ENCODE measurements at places on chromosomes 3 and 15.

- no peak for DNase-seq
Measured at GRCh38 chr3:114686621-114687020, 392.8 kb downstream of the TIGIT start.

DNA sequence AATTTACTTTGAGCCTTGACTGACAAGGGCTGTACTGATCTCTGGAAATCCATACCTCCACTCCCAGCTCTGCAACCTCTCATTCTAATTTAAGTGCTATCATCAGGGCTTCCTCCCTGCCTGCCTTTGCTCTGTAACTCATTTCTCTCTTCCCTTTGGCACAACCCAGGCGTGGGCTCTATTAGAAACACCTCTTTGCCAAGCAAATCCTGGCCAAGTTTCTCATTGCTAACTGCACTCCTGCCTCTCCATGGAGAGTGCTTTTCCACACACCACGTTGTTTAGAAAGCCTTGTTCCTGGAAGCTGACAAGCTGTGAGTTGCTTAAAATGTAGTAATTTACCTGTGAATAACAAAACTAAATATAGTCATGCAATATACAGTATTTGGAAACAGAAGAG, 20.1 kb upstream of the FSTL1 start:
- no peak for DNase-seq

GRCh38 chr3:146590521-146590920, 14.6 kb downstream of the PLSCR5 start:
- no peak for DNase-seq

DNA sequence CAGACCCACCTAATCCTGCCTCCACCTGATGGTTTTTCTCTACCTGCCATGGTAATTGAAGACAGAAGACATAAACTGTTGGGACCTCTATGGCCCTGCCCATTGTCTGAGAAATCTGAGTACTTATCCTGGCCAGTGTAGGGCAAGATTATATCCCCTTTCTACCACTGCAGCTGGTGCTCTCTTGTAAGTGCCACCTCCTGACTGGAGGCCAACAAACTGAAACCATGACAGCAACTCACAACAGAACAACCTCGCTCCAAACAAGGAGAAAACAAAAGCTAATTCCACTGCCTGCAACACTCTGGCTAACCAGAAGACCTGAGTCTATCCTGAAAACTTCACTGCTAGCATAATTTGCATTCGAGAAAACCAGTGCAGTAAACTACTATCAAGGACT, 82.9 kb downstream of the CLDN1 start:
- no peak for DNase-seq

- no peak for DNase-seq
Measured at GRCh38 chr3:117084277-117084676, 374.7 kb downstream of the TUSC7 start.

GRCh38 chr3:41580274-41580959, 381.1 kb downstream of the CTNNB1 start:
- no peak for DNase-seq

GRCh38 chr3:25911525-25912295, 121.8 kb downstream of the OXSM start:
- DNase-seq: no peak

DNA sequence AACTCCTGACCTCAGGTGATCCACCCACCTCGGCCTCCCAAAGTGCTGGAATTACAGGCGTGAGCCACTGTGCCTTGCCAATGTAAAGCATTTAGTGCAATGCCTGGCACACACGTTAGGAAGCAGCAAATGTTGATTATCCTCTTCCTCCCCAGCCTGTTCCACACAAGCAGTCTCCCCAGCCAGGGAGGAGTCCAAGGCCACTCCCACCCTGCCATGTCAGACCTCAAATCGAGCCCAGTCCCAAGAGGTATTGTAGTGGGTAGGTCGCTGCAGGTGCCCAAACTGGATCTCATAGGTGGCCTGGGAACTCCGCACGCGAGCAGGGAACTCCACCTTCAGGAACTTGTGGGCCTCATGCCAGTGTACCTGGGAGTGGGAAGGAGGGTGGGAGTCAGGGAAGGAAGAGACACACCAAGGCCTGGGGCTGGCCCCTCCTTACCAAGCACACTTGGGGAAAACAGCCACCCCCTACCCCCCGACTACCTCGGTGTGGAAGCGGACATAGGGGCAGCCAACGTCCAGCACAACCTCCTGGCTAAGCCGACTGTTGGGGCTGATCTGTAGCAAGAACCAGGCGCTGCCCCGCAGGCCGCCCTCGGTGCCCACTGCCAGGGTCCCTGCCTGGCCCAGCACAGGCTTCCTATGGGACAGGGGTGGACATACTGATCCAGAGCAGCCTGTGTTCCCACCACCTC, 10.3 kb downstream of the MAN2C1 start:
- no peak for DNase-seq

DNA sequence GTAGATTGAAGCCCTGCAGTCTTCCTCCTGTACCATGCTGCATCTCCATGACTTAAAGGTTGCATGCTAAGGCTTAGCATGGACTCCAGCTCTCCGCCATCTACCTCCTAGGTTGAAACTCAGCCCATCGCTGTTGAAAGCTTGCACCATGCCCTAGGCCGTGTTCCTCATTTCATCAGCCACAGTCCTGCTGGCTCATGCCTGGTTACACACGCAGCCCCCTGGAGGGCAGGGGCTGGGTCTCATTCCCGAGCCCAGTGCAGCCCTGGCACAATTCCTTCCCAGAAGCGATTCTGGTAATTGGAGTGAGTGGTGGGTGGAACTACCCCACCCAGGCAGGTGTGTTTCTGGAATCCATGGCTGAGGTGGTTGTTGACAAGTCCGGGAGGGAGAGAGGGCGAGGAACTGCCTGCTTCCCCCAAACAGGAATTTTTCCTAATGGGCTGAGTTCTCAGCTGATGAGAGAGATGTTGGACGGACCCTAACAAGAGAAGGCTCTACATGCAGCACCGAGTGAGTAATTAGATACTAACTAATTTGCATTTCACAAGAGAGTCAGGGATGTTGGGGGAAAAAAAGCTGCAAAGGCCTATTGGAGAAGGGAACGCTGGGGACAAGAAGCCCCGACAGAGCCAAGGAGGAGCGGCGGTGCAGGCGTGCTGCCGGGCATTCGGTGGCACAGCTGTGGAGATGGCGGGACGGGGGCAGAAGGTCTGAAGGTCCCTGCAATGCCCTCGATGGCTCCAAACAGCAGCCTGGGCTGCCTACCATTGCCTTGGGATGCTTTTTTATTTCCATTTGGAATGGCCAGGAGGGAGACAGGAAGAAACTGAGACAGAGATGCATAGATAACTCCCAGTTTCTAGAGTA, 92.3 kb upstream of the TLE3 start:
- no peak for DNase-seq

GRCh38 chr3:65604863-65605526, 433.7 kb downstream of the MAGI1 start:
- no peak for DNase-seq

DNA sequence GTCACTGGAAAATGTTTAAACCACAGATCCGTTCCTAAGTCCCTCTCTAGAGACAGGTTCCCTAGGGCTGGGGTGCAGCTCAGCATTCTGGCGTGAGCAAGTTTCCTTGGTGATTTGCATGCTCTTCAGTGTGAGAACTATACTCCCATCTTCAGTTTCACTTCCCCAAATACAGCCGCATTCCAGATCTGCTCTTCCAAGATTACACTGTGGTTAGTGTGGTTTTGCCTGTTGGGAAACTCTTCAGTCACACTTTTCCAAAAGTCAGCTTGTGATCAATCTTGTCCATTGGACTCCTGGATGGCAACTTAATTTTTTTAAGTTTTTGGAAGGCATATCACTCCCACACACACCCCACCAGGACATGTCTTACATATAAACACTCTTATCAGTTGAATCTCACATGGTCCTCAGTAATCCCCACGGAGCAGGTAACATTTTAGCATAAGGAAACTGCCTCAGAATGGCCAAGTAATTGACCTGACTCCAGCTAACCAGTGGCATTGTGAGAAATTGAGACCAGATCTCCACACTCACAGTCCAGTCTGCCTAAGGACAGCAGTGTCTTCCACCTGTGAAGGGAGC, 33.5 kb upstream of the PTPN23 start:
- DNase-seq: no peak

DNA sequence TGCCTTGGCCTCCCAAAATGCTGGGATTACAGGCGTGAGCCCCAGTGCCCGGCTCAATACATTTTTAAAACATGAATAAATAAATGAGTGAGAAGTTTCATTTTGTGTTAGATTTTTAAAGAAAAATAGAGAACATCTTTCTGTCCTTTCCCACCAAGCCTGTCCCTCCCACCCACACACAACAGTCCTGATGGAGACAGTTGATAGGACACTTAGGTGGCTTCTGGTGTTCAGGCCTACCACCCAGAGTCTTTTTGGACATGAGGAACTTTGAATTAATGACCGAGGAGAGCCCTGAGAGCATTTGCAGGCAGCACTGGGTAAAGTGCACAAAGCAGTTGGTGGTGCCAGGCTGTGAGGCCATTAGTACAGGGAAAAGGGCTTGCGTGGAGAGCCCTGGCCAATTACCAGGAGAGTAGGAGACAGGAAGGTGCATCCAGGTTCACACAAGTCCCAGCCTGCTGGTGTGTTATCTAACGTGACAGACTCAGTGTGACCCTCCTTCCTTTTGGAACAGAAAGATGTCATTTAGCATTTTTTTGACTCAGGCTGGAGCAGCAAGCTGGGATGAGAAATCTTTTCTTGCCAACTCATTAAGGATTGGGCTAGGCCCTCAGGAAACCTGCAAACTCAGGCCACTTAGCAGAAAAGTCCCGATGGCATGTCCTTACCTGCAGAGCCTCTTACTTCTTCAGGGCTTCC, 103.6 kb downstream of the PDCD6IP start:
- DNase-seq: no peak

DNA sequence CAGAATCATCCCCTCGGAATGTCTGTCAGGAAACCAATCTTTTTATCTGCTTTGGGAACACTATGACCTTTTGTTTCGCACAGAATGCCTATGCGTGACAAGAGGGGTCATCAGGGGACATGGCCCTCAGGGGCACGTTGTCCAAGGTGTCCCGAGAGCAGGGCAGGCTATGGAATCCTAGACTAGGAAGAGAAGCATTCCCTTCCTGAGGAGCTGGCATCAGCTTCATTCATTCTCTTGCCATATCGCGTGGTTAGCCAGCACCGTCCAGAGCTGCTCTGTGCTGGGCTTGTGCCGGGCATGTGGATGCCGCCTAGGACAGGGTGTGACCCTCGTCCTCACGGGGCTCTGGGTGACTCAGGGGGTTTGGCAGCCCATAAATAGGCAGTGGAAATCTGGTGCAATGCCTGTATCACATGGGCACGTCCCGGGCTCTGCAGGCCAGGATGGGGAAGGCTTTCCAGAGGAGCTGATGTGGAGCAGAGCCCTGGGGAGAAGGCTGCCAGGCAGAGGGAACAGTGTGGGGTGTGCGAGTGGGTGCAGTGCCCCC, 117.8 kb downstream of the TMEM266 start:
- no peak for DNase-seq

GRCh38 chr3:187914231-187914630, 169.0 kb upstream of the BCL6 start:
- DNase-seq: no peak

DNA sequence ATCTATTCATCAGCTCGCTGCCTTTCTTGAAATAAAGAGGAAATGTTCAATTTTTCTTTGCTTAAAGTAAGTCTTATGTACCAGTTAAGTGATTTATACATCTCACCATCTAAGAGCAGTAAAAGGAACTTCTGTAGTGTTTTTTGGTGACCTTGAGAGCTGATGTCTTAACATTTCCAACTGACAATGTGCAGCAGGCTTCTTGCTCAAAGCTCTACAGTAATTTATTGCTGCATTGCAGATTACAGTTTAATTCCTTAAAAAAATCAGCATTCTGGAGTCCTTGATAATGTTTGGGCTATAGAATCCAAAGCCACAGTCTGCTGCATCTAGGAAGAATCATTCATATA, 61.6 kb downstream of the DIPK2A start:
- DNase-seq: no peak

DNA sequence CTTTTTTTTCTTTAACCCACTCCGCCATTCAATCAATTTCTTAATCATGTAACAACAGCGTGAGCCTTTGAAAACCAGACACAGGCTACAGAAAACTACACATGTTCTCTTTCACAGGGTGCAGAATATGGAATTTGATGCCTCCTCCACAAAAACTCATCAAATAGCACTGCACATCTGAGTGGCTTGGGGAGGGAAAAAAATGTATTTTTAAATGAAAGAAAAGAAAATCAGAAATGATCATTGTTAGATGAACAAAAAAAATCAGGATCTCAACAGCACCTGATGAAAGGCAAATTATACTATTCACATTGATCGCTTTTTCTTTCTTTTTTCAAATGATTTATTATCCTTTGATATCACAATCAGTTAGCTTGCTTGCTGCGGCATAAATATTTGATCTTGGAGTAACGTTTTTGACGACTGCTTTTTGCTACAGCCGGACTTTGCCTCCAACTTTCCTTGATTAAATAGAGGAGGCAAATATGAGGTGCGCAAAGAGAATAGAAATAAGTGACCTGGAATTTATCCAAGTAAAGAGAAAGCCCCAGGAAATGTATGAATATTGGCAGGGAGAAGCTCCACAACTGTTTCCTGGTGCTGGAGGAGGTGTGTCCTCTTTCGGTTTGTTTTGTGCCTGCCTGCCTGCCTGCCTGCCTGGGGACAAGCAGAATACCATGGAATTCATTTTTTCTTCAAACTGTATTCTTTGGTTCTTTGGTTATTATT, 63.1 kb downstream of the EDEM1 start:
- no peak for DNase-seq

- no peak for DNase-seq
Measured at GRCh38 chr3:81395739-81396513, 365.5 kb downstream of the GBE1 start.

DNA sequence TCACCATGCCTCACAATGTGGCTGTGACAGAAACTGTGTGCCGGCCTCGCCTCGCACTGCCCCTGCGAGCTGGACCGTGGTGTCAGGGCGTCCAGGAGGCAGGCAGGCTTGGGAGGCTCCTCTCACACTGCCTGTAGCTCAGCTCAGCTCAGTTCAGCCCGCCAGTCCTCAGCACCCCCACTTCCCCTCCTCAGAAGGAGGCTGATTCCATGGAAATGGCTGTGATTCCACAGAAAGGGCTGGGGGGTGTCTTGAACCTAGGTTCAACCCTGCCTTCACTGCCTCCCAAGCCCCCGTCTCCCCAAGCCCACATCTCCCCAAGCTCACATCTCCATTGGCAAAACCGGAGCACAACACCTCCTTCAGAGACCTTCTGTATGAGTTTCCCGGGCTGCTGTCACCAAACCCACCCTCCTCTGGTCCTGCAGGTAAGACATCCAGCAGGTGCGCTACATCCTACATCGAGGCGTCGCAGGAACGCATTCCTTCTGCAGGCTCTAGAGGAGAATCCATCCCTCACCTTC, 94.0 kb downstream of the OCA2 start:
- no peak for DNase-seq

GRCh38 chr3:34407281-34407680, 608.9 kb downstream of the PDCD6IP start:
- DNase-seq: no peak

GRCh38 chr3:115588201-115589115, 34.9 kb upstream of the GAP43 start:
- DNase-seq: no peak

DNA sequence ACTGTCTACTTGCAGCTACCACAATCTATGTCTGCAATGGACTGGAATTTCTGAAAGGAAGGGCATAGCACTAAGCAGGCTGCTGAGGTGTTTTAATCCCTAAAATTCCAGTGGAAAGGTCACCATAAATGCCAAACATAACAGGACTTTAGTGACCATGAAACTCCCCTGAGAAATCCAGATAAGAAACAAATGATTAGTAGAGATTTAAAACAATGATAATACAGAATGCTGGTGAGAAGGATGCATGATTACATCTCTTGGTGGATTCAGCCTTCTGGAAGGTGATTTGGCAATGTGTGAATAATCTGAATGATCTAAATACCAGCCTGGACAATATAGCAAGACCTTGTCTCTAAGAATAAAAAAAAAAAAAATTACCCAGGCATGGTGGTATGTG, 475.0 kb upstream of the CBLB start:
- DNase-seq: no peak

Measured in left kidney (tissue), 8 donors.